ENCODE measurements at places on chromosomes 7 and 10.

- DNase-seq = no peak
Observed at GRCh38 chr7:68893411-68893810, 704.9 kb upstream of the AUTS2 start.

DNA sequence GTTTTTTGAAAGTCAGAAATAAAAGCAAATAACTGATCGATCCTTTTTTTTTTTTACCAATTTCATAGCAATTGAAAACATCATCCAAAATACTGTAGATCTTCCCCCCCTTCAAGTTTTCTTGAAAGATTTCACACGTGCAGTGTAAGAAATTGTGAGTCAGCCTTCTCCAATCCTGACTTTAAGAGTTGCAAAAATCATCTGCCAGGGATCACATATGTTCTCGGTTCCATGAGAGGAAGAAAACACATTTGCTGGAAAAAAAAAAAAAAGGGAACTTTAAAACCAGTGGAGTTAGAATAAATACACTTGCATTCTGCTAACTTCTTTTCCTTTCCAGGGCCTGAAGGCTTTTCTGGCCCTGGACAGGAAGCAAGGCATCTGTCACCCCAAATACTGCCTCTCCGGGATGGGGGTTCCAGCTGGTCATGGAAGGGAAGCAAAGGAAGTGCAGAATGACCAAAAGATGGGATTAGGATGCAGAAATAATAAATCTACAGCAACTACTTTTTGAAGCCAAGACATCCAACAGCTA, 198.4 kb upstream of the KIAA1217 start:
- no peak for DNase-seq

DNA sequence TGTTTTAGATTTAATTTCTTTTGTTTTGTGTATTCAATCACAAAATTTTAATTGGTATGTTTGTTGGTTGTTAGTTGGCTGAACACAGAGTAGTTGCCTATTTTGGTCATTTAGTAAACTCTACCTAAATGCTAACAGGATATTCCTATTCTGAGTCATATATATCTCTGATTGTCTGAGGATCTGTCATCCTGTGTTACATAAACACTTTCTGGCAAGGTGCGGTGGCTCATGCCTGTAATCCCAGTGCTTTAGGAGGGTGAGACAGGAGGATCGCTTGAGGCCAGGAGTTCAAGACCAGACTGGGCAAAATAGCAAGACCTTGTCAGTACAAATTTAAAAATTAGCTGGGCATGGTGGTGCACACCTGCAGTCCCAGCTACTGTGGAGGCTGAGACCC, 178.6 kb downstream of the PLCE1 start:
- no peak for DNase-seq

- no peak for DNase-seq
Observed at GRCh38 chr7:48087349-48087748, 1.7 kb upstream of the UPP1 start.
